Adrenal gland (tissue), 19 donors: ENCODE measurements at places on chromosomes 5 and 9.

DNA sequence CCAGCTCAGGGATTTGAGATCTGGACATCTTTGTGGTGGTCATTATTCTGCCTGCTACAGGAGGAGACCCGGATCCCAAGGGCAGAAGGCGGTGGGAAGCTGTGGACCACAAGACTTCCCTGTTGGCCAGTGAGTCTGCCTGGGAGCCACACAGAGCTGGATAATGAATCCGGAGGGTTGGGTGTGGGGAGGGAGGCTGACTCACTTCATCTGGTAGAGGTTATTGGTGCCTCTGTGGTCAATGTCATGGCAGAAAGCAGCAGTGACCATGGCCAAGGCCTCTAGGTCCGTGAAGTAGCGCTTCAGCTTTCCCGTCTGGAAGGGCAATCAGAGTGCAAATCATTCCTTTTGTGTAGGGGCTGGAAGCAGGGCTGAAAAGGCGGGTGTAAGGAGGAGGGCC lies 58.5 kb downstream of the PDE6A start:
- DNase-seq: peak; percentile 38

GRCh38 chr5:169583101-169583423 lies 511 bp upstream of the SPDL1 start:
- no peak for DNase-seq

DNA sequence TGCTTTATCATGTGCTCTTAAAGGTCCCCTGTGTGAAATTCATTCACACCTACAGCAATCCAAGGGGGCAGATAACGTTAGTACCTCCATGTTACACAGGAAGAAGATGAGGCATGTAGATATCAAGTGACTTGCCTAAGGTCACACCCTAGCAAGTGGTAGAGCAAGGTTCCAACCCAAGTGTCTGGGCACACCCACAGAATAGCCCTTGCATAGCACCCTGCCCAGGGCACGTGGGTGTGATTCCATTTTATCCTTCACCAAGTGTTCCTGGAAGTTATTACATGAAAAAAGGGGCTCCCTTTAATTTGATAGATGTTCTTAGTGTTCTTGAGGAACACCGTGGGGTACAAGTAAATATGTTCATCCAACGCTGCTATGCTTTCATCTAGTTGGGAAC lies 4.9 kb downstream of the TMEM171 start:
- DNase-seq: no peak

GRCh38 chr5:169183576-169183975 lies 117.4 kb downstream of the SLIT3 start:
- DNase-seq: no peak

DNA sequence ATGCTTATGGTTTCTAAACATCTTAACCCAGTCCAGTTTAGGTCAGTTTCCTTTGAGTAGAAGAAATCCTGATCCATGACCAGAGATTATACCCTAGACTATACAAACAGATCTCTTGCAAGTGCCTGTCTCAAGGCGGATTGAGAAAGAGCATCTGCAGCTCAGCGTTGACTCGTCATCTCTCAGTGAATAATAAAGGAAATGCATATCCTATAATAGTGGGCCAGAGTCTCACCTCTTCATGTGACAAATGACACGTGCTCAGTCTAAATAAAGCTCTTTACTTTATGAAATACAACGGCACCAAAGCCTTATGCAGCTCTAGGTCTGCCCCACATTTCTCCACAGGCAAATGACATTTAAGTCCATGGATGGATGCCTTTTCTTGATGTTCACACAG lies 179.4 kb upstream of the NR3C1 start:
- no peak for DNase-seq

- no peak for DNase-seq
Observed at GRCh38 chr5:132651838-132652469, 6.0 kb upstream of the IL13 start.

- no peak for DNase-seq
Observed at GRCh38 chr9:795869-796268, 45.6 kb upstream of the DMRT1 start.

- DNase-seq: no peak
Observed at GRCh38 chr9:29062446-29062845, 1489.2 kb upstream of the C9orf72 start.

DNA sequence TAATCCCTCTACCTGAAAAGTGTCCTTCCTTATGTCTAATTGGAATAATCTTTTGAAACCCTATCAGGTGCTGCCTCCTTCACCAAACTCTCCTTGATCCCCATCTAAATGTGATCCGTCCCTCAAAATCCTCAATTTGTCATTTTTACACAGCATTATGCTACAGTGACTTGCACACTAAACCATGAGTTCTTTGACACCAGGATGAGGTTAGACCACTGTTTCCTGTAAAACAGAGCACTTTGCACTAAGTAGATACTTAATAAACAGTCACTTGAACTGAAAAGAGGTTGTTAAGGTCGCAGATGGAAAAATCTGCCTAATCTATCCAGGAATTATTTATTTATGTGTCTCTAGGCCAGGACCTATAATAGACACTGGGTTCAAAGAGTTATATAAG lies 44.2 kb upstream of the TLX3 start:
- no peak for DNase-seq

DNA sequence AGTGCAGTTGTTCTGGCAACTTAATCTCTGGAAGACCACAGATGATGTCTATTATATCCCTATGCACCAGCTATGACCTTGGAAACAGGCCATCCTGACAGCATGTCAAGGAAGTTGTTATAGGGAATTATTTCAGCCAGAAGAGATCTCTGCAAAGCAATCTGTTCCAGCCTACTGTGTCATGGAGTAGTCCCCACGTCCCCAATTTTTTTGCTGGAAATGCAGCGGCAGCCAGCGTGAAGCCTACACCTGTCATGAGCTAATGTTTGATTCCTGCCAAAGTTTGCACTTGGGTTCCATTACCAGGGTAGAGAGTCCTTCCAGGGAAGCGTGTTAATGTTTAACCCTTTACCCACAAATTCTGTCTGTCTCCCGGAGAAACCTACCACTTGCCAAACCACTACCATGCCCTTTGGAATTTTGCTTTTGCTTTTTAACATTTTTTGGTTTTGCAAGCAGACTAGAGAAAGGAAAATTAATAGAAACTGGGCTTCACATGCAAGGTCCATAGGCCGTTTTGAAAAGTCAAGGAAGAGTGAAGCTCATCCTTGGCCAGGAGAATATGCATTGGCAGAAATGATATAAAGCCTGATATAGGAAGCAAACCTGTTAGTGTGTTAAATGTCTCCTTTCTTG lies 174.9 kb upstream of the SPRY4 start:
- DNase-seq: no peak

DNA sequence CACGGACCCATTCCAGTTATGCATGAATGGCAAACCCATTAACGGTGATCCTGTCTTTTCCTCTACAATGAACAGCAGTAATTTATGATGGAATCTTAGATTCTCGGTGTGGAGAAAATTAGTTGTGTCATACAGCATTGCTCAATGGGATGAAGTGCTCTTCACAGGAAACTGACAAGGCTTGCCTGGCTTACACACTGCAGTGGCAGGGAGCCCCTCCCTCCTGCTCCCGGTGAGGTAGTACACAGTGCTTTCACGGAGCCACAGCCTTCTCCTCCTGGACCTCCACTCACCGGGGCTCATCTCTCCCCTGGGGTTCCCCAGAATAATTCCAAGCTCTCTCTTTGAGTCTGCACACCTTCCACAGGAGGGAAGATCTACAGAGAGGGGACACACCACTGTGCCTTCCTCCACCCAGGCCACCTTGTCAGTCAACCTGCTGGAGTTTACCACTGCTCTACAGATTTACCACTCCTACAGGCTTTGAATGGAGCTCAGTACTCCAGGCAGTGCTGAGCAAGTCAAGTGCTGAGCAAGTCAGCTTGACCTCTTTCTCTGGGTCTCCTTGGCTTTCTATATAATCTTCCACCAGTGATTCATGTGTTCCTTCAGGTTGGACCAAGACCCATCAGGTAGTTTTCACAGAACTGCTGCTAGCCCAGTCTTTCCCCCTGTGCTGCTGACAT lies 59.1 kb upstream of the TBC1D2 start:
- DNase-seq: no peak

GRCh38 chr9:33125871-33126823 lies 41.0 kb downstream of the B4GALT1 start:
- DNase-seq: no peak
